ENCODE measurements at places on chromosomes 5 and 9.

DNA sequence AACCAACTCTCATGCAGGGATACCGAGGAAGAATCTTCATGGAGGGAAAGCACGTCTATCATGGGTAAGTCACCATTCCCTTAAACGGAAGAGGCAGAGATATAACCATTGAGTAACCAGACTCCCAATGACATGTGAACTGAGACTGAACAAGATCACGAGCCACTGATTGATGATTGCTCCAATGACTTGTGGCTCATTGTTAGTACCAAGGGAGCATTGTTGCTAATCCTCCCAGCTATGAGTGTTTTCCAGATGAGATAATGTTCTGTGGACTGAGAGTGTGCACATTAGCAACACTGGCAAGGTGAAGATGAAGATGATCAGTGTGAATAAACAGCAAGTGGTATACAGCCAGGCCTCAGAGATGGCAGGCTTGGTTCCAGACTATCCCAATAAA is 219.2 kb upstream of the MAP3K1 start:
- DNase-seq = no peak

DNA sequence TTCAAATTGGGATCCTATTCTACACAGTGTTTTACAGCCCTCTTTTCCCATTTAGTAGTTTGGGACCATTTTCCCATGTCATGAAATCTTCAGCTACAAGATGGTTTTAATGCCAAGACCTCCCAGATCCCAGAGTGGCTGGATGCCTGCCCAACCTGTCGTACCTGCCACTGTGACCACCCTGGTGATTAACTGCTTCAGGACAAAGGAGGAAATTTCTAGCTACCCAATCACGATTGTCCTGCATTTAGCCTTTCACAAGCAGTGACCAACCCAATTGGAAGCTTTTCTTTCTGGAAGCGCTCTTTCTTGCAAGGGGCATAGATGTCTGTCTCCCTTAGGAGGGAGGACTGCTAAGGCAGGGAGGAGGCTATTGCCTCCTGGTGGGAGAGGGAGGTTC is 13.8 kb downstream of the IL9 start:
- no peak for DNase-seq

- no peak for DNase-seq
These were observed 183.5 kb upstream of the GDNF start for GRCh38 chr5:38023371-38023770.

GRCh38 chr9:130364619-130365322 is 80.0 kb upstream of the ASS1 start:
- no peak for DNase-seq

Measured in SK-N-MC (cell line).